ENCODE measurements at places on chromosomes 4 and X.

- no peak for DNase-seq
Measured at GRCh38 chr4:147332091-147332490, 148.8 kb upstream of the EDNRA start.

DNA sequence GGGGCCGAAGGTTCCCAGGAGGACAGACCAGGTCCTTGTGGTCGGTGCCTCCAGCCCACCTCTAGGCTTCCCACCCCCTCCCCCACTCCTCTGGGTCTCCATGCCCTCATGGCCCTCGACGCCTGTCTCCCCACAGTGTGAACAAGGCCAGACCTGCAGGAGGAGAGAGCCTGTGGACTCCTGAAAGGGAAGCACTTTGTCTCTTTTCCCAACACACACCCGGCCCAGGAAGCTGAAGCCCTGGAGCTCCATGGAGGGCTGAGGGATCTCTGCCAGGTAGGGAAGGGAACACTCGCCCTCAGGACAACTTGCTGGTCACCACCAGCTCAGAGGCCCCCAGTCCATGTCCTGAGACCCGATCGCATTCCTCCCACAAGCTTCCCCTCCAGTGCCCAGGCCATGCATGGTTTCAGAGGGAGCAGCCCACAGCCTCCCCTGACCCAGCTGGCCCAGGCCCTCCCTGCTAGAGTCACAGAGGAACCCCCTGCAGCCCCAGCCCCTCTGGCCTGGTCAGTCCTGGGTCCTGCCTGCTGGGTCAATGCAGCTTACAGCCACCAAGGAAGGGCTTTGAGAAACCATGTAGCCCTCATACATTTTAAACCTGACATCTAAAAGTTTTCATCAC is 60.8 kb downstream of the ABLIM2 start:
- no peak for DNase-seq

- DNase-seq = no peak
Measured at GRCh38 chr4:6969826-6970800, 60.5 kb downstream of the TBC1D14 start.

GRCh38 chr4:153438916-153439756 is 27.0 kb upstream of the TMEM131L start:
- DNase-seq = peak; percentile 71

DNA sequence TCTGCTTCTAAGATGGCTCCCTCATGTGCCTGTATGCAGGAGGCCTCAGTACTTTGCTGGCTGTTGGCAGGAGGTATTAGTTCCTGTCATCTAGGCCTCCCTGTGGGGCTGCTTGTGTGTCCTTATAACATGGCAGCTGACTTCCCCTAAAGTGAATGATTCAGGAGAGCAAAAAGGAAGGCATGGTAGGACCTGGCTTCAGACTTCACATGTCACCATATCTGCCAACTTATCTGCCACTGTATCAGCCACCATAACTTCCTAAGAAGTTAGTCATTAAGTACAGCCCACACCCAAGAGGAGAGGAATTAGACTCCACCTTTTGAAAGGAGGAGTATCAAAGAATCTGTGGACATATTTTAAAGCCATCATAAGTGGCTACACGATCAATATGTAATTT is 122.5 kb downstream of the UCHL1 start:
- DNase-seq = no peak

DNA sequence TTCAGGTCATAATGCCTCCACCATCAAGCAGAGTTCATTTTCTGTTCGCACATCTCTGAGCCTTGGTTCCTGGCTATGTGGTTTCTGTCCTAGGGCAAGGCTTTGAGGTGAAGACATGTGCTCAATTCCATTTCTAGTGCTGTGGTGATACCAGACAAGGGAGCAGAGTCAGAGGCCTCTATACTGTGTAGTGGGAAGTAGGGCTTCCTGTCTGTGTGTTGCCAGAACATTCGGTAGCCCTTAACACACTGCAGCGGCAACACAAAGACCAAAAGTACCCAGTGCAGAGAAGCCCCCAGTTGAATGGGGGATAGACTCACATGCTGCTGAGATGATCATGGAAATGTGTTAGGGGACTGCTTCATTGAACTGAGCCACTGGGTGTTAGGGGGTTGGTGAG is 56.4 kb downstream of the STARD8 start:
- DNase-seq = no peak

- no peak for DNase-seq
Measured at GRCh38 chr4:40550196-40550595, 79.5 kb downstream of the RBM47 start.

GRCh38 chr4:151436093-151436518 is 27.1 kb downstream of the FHIP1A start:
- DNase-seq = no peak
